Neural crest cell (in vitro differentiated cells): ENCODE measurements at places on chromosomes 4 and X.

- no peak for DNase-seq
Measured at GRCh38 chr4:10033191-10033881, 12.0 kb upstream of the SLC2A9 start.

DNA sequence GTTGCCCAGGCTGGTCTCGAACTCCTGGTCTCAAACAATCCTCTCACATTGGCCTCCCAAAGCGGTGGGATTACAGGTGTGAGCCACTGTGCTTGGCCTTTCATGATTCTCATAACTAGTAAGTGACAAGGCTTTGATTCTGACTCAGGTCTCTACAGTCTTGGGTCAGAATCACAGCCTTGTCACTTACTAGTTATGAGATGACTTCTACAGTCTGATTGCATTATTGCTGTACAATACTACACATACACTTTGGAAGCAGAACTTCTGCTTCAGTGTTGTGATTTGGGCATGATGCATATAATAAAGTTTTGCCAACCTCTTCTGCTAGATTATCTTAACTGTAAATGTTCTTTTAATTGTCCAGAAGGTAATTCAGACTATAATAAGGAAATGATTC is 123.3 kb downstream of the KDM6A start:
- no peak for DNase-seq

- DNase-seq, result no peak
Measured at GRCh38 chrX:149837639-149838038, 43.3 kb upstream of the MAGEA8 start.

DNA sequence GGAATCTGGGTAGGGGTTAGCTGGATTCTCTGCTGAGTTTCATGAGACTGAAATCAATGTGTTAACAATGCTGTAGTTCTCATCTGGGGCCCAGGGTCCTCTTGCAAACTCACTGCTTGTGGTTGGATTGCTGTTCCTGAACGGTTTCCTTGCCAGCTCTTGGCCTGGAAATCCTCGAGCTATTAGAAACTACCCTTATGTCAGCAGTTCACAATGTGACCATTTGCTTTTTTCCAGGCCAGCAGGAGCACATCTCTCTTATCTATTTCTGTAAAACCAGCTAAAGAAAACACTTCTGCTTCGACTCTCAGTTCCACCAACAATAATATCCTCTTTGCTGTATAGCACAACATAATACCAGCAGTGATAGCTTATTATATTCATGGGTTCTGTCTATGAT is 140.1 kb upstream of the TRAM1L1 start:
- DNase-seq, result no peak

- no peak for DNase-seq
Measured at GRCh38 chr4:94583914-94584641, 132.3 kb downstream of the PDLIM5 start.

- no peak for DNase-seq
Measured at GRCh38 chr4:86586626-86587380, 7.3 kb upstream of the PTPN13 start.

DNA sequence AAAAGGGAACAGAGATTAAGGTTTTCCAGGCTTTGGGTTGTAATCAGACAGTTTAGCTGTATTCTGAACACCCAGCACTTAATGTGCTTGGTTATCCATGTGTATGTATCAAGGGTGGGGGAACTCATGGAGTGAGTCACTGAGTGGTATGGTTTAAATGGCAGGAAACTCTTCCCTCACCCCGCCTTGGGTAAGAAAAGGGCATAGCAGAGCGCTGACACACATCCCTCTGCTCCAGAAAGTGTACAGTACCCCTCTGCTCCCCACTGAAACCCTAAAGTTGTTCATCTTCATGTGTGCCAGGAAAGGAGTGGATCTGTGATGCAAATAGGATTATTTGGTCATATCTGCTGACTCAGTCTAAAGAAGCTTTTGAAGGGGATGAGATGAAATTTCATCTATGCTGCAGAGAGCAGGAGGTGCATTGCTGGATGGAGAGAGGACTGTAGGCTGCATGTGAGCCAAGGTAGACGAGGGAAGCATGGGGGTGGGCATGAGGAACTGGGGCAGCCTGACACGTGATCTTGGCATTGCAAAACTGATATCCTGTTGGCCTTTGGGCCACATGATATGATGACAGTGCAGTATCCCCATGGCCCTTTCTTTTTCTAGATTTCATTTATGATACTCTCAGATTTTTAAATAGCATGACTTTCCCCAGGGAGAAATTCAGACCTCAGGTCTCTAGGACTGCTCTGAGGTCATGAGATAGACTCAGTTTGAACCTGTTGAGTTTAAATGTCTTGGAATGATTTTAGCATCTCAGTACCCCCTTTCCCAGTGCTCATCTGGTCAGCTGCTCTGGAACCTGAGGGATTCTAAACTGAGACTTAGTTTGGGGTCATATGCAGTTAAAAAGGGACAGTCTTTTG is 84.8 kb downstream of the TMEM164 start:
- DNase-seq, result no peak

GRCh38 chr4:183814461-183814860 is 90.6 kb upstream of the STOX2 start:
- DNase-seq, result no peak

DNA sequence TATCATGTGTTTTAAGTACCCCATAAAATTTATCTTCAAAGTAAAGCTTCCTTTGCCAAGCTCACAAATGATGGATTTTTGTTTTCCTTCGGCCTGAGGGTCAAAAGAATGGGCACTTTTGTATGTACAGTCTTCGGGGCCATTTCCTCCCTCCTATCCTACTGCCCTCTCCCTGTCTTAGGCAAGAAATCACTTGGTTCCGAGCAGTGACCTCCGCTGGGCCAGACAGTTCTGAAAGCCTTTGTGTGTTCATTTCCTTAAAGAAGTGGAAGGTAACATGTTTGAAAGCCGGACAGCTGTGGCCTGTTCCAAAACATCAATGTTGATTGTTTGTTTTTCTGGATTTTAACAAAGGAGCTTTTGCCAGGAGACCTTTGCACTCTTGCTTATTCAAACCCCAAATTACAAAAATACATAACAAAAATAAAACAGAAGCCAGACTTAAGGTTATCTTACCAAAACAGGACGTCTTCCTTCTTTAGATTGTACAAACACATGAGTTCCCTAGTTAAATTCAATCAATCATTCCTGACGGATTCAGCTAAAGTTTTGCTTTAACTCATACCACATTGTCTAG is 110.6 kb upstream of the LIMCH1 start:
- no peak for DNase-seq

DNA sequence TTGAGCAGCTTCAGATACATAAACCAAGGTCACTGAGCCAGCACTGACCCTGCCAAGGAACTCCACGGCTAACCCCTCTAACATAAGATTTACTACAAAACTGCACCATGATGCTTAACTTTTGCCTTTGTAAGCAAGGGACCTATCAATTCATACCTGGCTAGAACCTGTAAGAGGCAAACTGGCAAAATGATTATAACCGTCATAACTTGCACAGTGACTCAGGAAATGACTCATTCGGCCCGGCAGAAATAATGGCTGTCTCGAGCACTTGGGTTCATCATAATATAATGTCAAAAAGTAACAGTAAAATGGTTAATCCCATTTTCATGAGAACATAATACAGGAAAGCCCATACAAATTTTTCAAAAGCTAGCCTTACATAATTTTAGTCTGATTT is 17.2 kb downstream of the RASGEF1B start:
- no peak for DNase-seq
